ENCODE measurements at places on chromosomes 12 and 14.
A peak's percentile ranks its signal among the peaks of the same experiment; 100 is the strongest.

GRCh38 chr12:116245189-116245588, 32.3 kb downstream of the MED13L start:
- no peak for DNase-seq

DNA sequence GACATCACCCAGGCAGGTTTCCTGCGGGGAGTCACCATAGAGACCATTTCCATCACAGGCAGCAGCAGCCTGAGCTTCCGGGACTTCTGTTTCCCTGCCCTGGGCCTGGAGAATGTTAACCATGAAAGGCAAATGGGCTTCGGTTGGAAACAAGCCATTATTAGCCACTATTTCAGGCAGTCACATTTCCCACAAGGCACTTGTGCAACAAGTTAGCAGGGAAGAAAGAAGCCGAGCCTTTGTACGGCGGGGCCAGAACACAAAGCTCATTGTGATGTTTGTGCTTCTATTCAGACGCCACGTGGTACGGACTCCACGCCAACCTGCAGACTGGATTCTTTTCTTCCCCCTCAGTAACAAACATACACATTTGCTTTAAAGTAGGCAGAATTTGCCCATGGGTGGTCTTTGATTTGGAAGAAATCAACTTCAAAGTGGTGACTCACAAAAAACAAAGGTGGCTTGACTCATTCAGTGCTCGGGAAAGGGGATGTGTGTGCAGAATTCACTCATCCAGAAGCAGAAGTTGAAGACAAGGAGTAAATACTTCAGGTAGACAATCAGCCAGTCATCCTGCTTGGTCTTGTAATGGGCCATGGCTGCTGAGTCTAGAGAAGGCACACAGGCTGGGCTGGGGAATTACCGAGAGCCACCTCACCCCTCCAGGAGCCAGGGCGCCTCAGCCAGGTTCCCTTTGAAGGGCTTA, 154.2 kb upstream of the PRMT8 start:
- no peak for DNase-seq

DNA sequence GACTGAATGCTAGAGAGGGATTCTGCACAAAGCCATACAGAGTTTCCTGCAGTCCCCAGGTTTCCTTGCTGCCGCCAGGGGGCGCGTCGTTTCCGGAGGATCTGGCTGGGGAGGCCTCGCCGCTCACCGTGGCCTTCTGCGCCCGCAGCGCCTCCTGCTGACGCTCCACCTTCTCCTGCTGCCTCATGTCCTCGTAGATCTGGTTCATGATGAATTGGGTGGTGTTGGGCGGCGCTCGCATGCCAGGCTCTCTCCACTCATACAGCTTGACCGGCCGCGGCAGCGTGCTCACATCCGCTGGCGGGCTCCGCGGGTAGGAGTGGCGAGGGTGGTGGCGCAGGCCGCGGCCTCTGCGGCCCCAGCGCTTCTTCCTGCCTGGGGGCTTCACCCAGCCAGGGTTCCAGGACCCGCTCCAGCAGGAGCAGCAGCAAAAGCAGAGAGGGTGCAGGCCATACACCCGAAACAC, 987 bp downstream of the CCER1 start:
- peak; percentile 48 for DNase-seq

- DNase-seq = peak; percentile 18
These were observed 29.0 kb downstream of the SLC2A3 start for GRCh38 chr12:7907009-7907408.

DNA sequence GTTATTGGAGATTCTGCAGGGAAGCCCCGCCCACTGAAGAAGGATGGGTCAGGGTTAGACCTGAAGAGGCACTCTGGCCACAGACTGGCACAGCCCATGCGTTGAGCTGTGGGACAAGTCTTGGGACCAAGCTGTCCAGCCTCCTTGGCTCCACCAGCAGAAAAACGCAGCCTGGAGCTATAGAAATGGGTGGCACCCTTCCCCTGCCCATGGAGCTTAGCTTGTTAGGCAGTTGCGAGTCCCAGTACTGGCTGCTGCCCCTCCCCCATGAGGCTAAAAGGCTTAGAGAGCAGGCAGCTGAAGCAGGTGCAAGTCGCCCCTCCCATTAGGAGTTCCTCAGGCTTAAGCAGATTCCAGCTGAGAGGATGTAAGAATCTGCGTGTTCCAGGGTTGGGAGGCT, 1124.0 kb upstream of the TMEM132C start:
- no peak for DNase-seq

DNA sequence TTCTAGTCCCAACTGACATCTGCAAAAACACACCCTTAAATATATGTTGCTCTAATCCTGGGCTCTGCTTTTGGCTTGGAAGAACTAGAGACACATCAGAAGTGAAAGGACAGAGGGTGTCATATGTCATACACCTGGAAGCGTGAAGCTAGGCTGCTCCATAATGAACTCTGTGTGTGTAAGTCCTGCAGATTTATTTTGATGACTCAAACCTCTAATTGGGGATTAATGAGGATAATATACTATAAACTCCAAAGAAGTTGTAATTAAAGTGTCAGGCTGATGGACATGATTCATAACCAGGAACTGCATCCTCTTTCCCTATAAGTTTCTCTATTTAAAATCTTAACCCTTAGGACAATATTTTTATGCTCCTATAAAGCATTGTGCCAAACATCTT, 4.4 kb upstream of the KCNK10 start:
- DNase-seq = no peak

GRCh38 chr12:75953312-75953906, 78.2 kb downstream of the PHLDA1 start:
- DNase-seq = no peak

DNA sequence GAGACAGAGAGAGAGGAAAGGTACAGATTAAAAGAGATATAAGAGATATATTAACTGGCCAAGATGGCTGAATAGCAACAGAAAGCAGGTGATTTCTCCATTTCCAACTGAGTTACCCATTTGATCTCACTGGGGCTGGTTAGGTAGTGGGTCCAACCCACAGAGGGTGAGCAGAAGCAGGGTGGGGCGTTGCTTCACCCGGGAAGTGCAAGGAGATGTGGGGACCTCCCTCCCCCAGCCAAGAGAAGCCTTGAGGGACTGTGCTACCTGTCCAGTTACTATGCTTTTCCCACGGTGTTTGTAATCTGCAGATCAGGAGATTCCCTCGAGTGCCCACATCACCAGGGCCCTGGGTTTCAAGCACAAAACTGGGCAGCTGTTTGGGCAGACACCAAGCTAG, 131.2 kb downstream of the AKAP6 start:
- no peak for DNase-seq

Measured in cerebellar cortex (tissue), 1 donor.